ENCODE measurements at places on chromosomes 1 and 21.

GRCh38 chr1:208256091-208256490 is 11.9 kb upstream of the PLXNA2 start:
- DNase-seq, result no peak

- DNase-seq, result no peak
Measured at GRCh38 chr1:245762396-245762910, 607.7 kb downstream of the KIF26B start.

DNA sequence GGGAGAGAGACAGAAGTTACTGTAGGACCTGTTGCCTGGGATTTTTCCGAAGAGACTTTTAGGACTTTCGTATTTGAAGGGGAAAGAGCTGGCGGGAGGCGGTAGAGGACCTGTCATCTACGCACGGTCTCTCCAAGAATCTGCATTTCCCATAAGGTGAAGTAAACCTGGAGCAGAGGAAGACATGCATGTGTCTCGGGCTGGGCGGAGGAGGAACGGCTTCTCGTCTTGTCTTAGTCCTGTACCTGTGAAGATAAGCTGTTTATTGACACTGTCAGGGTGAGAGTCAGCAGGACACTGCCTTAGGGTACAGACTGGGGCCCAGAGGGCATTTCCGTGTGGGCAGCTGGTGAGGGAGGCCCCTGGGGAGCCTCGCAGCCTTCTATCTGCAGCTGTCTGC is 123.4 kb upstream of the COL6A1 start:
- no peak for DNase-seq

- DNase-seq, result peak; percentile 10
Measured at GRCh38 chr1:8025671-8026144, 401 bp downstream of the ERRFI1 start.

GRCh38 chr1:29383746-29384371 is 147.5 kb downstream of the PTPRU start:
- DNase-seq, result no peak

DNA sequence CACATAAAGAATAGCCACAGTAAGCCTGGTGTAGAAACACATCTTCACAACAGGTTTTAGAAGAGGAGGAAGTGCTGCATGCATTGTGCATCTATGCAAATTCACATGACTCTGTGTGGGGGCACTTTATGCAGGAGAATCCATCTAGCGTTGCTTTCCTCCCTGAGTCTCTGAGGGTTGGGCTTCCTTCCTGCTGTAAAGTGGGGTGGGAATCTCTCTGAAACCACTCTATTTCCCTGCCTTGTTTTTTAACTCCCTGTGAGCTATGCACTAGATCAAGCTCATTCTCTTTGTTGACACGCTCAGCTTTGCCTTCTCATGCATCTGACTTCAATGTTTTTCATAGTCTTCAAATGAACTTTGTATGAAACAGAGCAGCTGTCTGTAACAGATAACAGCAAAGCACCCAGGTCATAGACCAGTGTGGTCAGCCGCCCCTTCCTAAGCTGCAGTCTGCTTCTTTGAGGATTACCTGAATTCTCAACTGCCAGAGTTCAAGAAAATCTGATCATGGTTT is 102.7 kb upstream of the DPH5 start:
- DNase-seq, result peak; percentile 37

DNA sequence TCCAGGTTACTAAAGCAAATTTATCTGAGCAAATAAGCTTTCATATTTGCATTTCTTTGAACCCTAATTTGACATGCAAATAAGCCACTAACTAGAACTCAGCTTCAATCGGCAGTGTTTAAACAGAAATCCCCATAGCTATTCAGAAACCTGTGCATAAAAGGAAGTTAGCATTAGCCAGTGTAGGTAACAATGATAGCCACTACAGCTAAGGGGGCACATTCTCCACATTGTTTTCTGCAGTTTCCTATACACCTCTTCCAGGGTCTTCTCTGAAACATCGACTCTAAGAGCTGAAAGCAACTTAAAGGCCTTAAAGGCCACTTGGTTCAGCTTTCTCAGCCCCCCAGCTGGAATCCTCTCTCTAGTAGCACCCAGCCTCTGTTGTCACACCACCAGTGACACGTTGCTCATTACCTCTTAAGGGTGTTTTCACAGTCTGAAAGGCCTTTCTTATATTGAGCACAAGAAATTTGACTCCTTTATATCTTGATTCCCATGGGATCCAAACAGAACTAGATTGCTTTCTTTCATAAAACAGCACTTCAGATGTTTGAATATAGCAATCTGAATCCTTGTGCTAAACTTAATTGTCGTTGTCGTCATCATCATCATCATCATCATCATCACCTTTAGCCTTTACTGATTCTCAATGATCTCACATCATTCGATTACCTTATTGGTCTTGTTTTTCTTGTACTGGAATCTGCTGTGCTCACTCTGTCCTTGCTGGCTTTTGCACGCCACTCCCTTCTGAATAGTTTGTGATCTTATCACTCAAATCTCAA is 93.9 kb upstream of the DAB1 start:
- DNase-seq, result no peak

Data from germinal center (tissue), 1 donor.